Prostate gland (tissue), 2 donors: ENCODE measurements at places on chromosomes 4 and X.

DNA sequence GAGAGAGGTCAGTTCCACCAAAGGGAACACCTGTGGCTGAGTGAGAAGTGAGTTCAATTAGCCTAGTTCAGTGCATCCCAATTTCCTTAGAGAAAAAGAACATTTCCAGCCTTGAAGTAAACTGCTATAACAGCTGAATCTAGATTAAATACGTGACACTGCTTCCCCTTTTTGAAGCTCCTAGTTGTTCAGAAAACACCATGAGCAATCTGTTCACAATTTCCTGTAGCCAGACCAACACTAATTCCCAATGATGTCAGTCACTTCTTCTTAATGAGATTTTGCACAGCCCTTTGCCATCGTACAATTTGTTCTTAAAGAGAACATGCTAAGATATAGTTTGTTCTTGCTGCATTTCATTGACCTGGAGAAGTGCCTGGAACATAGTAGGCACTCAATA, 144.6 kb upstream of the EDNRA start:
- no peaks in the 10 kb centered on the region for H3K27me3 ChIP-seq
- DNase-seq: no peak
- H3K27ac ChIP-seq: no peak overlapping the region
- no peaks in the 10 kb centered on the region for H3K4me1 ChIP-seq
- H3K4me3 ChIP-seq: no peak overlapping the region

DNA sequence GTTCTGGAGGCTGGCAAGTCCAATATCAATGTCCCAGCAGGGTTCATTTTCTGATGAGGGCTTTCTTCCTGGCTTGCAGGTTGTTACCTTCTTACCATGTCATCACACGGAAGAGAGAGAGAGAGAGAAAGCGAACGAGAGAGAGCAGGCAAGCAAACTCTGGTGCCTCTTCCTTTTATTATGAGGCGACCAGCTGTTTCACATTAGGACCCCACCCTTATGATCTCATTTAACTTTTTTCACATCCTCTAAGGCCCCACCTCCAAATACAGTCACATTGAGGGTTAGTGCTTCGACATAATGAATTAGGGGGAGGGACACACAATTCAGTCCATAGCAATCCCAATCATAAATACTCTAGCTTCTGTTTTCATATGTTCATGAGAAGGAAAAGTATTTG, 10.6 kb upstream of the GPR174 start:
- H3K36me3 ChIP-seq: no peaks in the 10 kb centered on the region
- H3K27me3 ChIP-seq: no peaks in the 10 kb centered on the region
- H3K4me3 ChIP-seq: no peak overlapping the region
- no peak overlapping the region for H3K27ac ChIP-seq
- H3K4me1 ChIP-seq: no peaks in the 10 kb centered on the region

- H3K36me3 ChIP-seq: no peaks in the 10 kb centered on the region
- no peaks in the 10 kb centered on the region for H3K27me3 ChIP-seq
- H3K27ac ChIP-seq: peak overlapping the region; percentile 77
- peak overlapping the region; percentile 38 for H3K4me3 ChIP-seq
- peaks cover 8% of the 10 kb centered on the region for H3K4me1 ChIP-seq
Measured at GRCh38 chr4:184343502-184344177, 126.0 kb upstream of the ENPP6 start.

GRCh38 chrX:22139822-22140221, 107.7 kb downstream of the PHEX start:
- H3K27me3 ChIP-seq: no peaks in the 10 kb centered on the region
- no peaks in the 10 kb centered on the region for H3K4me1 ChIP-seq
- no peak for DNase-seq

GRCh38 chrX:123801901-123802300, 58.0 kb upstream of the XIAP start:
- no peak overlapping the region for H3K27ac ChIP-seq
- no peaks in the 10 kb centered on the region for H3K36me3 ChIP-seq
- DNase-seq: no peak
- H3K4me1 ChIP-seq: no peaks in the 10 kb centered on the region
- H3K27me3 ChIP-seq: no peaks in the 10 kb centered on the region

GRCh38 chr4:114729068-114729738, 130.6 kb downstream of the UGT8 start:
- H3K27me3 ChIP-seq: no peaks in the 10 kb centered on the region
- no peak overlapping the region for H3K4me3 ChIP-seq
- no peak overlapping the region for H3K27ac ChIP-seq
- no peaks in the 10 kb centered on the region for H3K36me3 ChIP-seq

DNA sequence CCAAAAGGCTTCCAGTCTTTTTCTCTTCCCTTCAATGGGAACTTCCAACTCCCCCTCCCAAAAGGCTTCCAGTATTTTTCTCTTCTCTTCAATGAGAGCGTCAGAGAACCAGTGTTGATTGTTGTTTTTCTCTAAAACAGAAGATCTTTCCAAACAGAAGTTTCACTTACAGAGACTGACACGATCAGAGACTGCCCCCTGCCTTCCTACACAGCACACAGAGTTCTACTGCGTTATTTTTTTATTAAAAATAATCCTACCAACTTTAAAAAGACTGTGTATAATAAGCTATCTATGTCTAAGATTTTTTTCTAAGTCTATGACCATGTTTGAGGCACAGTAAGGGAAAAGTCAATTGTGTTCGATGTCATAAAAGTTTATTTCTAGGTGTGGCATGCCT, 3.5 kb upstream of the HTR2C start:
- no peaks in the 10 kb centered on the region for H3K4me1 ChIP-seq
- no peak for DNase-seq
- H3K27me3 ChIP-seq: no peaks in the 10 kb centered on the region
- no peak overlapping the region for H3K4me3 ChIP-seq
- no peak overlapping the region for H3K27ac ChIP-seq

GRCh38 chrX:153972368-153973126, at the start of gene TMEM187:
Gene TMEM187, plus strand, starts transcription at chrX:153972754. Its CDS starts 9,309 bp downstream, at chrX:153982063.
- peak within 1 kb of the TSS; percentile 60 for H3K4me3 ChIP-seq
- peak; percentile 73 for DNase-seq
- no peaks in the 10 kb centered on the region for H3K36me3 ChIP-seq
- H3K27me3 ChIP-seq: no peaks in the 10 kb centered on the region
- no peaks in the 10 kb centered on the region for H3K4me1 ChIP-seq

DNA sequence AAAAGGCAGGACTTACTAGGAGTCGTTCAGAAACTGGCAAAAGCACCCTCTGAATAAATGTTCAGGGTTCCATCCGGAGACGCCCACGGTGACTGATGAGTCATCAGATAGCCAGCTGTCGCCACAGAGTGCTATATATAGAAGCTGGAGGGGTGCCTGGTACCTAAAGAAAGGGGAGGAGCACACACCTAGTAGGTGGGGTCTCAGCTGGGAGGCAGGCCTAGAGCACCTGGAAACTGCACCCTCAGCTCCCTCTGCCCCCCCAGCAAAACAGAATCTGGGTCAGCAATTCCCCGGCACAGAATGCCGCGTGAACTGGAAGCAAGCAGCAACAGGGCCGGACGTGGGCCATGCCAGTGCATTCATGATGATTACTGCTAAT, 242.0 kb downstream of the BCOR start:
- no peak for DNase-seq
- H3K36me3 ChIP-seq: no peaks in the 10 kb centered on the region
- no peaks in the 10 kb centered on the region for H3K4me1 ChIP-seq
- no peaks in the 10 kb centered on the region for H3K27me3 ChIP-seq

GRCh38 chr4:99625369-99625768, 32.3 kb downstream of the C4orf54 start:
- no peaks in the 10 kb centered on the region for H3K36me3 ChIP-seq
- no peak for DNase-seq
- H3K4me1 ChIP-seq: no peaks in the 10 kb centered on the region
- H3K27ac ChIP-seq: no peak overlapping the region
- no peak overlapping the region for H3K4me3 ChIP-seq

GRCh38 chrX:72130156-72130761, 1.5 kb downstream of the RTL5 start:
- no peaks in the 10 kb centered on the region for H3K36me3 ChIP-seq
- H3K4me3 ChIP-seq: no peak overlapping the region
- no peaks in the 10 kb centered on the region for H3K27me3 ChIP-seq
- H3K27ac ChIP-seq: no peak overlapping the region
- DNase-seq: no peak

GRCh38 chrX:821327-822107, 190.9 kb downstream of the SHOX start:
- H3K36me3 ChIP-seq: no peaks in the 10 kb centered on the region
- no peak for DNase-seq
- H3K4me1 ChIP-seq: no peaks in the 10 kb centered on the region

DNA sequence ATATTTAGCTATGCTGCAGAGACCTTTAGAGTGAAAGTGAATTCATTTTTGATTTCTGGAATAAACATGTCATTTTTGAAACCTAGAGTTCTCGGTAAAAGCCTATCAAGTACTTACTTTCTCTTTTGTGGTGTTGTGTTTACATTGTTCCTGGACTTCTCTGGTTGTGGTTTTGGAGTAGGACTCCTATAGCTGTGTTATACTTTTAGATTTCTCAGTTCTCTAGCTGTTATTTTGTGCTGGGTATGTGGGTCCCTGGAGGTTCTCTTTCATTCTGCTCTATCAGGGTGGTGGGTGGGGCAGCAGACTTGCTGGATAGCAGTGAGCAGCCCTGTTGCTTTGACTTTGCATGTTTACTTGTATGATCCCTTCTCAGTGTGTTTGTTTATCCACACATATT, 25.6 kb upstream of the MSMO1 start:
- no peak overlapping the region for H3K4me3 ChIP-seq
- no peaks in the 10 kb centered on the region for H3K36me3 ChIP-seq
- no peak for DNase-seq
- no peaks in the 10 kb centered on the region for H3K4me1 ChIP-seq
- no peaks in the 10 kb centered on the region for H3K27me3 ChIP-seq

DNA sequence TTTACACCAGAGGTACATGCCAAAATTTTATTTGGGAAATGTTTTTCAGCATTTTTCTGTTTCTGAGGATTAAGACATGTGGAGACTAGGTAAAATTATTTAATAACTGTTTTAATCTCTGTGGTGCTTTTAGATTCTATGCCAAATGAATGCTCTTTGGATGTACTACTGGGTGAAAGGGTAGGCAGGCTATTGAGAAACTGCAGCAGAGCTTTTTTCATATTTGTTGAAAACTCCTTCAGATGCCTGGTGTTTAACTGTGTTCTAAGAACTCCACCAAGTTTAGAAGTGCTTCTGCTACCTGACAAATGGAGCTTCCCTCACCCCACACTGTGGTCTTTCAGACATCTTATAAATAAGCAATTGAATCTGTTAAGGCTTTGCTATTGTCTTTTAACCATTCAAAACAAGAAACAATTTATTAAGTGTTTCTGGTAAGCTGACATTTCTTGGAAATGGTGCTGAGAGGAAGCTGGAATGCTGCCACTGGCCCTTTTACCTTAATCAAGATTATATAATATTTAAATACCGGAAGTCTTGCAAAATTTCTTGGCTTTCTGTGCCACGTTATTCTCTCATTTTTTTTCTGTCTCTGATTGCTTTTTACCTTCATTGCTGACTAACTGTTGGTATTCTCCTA, 51.2 kb upstream of the CYSLTR1 start:
- no peaks in the 10 kb centered on the region for H3K36me3 ChIP-seq
- H3K27me3 ChIP-seq: no peaks in the 10 kb centered on the region
- no peaks in the 10 kb centered on the region for H3K4me1 ChIP-seq
- H3K4me3 ChIP-seq: no peak overlapping the region
- no peak overlapping the region for H3K27ac ChIP-seq

DNA sequence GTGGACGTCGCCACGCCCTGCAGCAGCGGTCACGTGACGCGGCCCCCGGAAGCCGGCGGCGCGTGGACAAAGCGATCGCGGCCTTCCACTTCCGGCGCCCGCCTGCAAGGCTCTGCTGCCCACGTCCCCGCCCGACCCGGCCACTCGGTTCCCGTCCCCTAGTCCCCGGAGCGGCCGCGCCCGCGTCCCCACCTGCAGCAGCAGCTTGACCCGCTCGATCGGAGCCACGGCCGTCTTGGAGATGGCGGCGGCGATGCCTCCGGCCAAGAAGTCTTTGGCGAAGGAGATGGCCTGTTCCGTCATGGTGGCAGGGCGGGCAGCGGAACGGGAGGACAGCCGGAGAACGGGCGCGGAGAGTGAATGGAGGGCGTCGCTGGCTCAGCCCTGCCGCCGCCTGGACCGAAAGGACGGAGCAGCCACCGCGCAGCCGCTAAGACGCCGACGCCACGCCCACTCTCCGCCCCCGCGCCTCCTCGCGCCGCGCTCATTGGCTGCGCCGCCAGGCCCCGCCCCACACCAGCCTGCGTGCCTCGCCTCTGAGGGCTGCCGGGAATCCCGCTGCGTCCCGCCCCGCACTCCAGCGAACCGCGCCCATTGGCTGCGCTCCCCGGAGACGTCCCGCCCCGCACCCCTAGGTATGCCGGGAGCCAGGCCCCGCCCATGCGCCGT, at the start of gene SLC25A6:
TSS of gene SLC25A6 (minus strand) at position 407 of the 669 bp plus-strand sequence. CDS start at position 303, 104 bp downstream.
- peak within 1 kb of the TSS; percentile 98 for H3K4me3 ChIP-seq
- peak; percentile 99 for DNase-seq
- no peaks in the 10 kb centered on the region for H3K27me3 ChIP-seq

GRCh38 chr4:186104890-186105646, 564 bp downstream of the FAM149A start:
- peak overlapping the region; percentile 71 for H3K27ac ChIP-seq
- peaks cover 5% of the 10 kb centered on the region for H3K4me1 ChIP-seq
- peak; percentile 29 for DNase-seq
- no peaks in the 10 kb centered on the region for H3K36me3 ChIP-seq

DNA sequence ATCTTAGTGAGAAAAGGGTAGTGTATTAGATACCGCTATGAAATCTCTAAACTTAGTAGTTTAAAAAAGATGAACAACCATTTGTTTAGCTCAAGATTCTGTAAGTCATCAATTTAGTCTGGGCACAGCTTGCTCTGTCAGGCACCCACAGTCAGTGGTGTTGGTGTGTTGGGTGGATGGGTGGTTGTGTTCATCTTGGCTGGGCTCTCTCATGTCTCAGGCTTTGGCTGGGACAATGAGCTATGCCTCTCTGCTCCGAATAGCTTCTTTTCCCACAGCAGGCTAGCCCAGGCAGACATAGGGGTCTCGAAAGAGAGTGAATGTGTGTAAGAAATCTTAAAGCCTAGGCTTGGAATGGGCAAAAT, 127.0 kb upstream of the GATB start:
- no peaks in the 10 kb centered on the region for H3K27me3 ChIP-seq
- H3K4me3 ChIP-seq: no peak overlapping the region
- H3K4me1 ChIP-seq: no peaks in the 10 kb centered on the region
- DNase-seq: no peak
- H3K27ac ChIP-seq: no peak overlapping the region

DNA sequence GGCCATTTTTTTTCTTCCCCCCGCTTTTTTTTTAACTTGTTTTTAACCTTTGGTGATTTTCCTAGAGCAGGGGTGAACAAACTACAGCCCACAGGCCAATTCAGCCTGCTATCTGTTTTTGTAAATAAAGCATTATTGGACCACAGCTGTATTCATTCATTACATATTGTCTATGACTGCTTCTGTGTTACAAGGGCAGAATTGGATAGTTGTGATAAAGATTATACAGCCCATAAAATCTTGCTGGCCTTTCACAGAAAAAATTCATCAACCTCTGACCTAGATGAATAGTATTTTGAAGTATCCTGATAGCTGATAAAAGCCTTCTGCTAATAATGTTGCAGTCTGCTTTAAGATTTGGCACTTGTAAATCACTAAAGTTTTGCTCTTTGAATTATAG, 63.4 kb downstream of the SMAD1 start:
- DNase-seq: no peak
- no peak overlapping the region for H3K27ac ChIP-seq
- no peaks in the 10 kb centered on the region for H3K4me1 ChIP-seq
